GM10248 (cell line): ENCODE measurements at places on chromosomes 6 and 20.

GRCh38 chr6:169689287-169689686 lies 12.5 kb downstream of the WDR27 start:
- DNase-seq: no peak

DNA sequence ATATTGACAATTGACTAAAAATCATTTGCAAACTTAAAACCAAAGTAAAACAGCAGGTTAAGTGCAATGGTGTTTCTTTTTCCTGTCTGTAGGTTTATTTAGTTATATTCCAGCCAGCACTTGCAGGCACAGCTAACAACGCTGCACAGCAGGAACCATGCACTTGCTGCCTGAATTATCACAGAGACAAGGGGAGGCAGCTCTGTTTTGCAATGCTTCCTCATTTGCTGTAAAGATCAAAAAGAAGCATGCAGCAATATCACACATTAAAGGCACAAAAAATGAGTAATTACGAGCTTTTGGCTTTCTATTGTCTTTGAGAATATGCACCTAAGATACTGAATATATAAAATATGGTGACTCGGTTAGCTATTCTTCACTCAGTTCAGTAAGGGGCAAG lies 241.9 kb downstream of the EPHA7 start:
- DNase-seq: no peak

DNA sequence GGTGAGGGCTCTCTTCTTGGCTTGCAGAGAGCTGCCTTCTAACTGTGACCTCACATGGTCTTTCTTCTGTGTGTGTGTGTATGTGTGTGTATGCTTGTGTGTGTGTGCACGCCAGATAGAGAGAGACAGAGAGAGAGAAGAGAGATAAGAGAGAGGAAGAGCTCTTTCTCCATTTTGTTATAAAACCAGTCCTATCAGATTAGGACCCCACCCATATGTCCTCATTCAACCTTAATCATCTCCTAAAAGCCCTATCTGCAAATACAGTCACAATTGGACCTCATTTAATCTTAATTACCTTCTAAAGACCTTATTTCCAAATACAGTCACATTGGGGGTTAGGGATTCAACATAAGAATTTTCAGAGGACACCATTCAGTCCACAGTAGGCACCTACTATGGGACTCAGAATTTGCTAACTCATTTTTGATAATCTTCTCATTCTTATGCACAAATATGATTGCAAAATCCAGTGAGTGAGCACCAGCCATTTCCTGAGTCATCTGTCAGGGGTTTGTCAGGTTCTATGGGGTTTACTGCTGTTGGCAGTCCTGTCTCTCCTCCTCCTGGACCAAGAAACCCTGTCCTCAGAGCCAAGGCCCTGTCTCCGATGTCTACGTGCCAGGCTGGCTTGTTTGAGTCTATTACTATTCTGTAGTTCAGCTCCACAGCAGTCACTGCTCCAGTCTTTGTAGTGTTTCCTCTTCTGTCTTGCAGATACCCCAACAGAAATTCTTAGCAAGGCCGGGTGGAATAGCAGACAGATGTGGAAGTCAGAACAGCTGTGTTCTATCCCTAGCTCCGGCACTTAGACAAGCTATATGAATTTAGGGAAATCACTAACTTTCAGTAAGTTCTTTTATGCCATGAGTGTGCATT lies 59.0 kb upstream of the FAM184A start:
- no peak for DNase-seq

GRCh38 chr6:37897321-37897720 lies 77.8 kb downstream of the ZFAND3 start:
- no peak for DNase-seq

GRCh38 chr6:75149240-75149639 lies 56.6 kb downstream of the COL12A1 start:
- DNase-seq: no peak

DNA sequence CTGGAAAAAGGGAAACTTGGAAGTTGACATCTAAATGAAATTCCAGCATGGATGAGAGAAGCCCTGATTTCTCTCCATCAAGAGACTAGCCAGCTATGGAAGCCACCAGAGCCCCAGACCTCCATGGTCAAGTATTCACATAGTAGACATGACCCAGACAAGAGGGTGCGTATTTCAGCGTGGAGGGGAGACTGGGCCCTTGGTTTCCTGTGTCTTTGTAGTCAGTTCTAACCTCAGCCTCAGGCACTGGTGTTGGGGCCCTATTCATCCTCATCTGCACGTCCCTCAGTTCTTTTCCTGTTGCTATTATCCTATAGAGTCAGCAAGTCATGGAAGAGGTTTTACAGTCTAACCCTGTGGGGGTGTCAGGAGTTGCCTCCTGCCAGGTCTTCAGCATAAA lies 12.5 kb downstream of the GNL1 start:
- no peak for DNase-seq

GRCh38 chr20:13286052-13286451 lies 65.0 kb downstream of the ISM1 start:
- no peak for DNase-seq

DNA sequence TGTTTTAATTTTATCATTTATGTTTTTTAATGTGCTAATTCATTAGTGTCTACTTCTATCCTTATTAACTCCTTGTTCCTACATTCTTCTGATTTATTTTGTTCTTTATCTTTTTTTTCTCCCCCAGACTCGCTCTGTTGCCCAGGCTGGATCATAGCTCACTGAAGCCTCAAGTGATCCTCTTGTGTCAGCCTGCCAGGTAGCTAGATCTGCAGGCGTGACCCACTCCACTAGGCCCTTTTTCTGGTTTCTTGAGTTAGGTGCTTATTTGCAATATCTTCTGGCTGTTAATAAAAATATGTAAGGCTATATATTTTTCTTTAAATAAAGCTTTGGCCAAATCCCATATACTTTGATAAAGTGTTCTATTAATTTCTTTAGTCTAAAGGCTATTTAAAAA lies 2.8 kb downstream of the TAF11 start:
- no peak for DNase-seq

DNA sequence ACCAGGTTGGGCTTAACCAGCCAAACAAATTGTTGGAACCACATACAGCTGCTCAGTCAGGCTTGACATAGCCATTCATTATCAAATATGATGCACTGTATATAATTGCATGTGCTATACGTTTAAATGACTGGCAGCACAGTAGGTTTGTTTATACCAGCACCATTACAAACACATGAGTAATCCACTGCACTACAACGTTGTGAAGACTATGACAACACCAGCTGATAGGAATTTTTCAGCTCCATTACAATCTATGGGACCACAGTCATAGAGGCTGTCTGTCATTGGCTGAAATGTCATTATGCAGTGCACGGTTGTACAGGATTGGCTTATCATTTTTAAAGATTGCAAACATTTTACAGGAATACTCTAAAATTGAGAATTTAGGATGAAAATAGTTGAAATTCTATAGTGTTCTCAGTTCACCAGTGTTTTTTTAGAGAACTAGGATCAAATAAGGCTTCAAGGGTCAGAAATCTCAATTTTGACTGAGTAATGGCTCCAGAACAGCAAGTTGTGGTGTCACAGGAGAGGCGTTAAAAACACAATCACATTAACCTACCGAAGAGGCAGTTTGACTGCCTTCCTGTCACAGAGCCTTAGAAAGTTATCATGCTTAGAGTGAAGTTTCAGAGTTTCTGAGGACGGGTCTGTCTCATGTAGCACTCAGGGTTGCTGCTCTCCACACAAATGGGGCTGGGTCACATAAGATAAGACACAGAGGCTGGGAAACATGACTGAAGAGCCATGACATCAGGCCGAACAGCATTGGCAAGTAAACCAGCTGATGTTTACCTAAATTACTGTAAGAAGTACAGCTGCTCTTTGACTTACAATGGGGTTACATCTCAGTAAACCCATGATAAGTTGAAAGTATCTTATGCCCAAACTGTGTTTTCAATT lies 60.7 kb upstream of the SMLR1 start:
- no peak for DNase-seq

DNA sequence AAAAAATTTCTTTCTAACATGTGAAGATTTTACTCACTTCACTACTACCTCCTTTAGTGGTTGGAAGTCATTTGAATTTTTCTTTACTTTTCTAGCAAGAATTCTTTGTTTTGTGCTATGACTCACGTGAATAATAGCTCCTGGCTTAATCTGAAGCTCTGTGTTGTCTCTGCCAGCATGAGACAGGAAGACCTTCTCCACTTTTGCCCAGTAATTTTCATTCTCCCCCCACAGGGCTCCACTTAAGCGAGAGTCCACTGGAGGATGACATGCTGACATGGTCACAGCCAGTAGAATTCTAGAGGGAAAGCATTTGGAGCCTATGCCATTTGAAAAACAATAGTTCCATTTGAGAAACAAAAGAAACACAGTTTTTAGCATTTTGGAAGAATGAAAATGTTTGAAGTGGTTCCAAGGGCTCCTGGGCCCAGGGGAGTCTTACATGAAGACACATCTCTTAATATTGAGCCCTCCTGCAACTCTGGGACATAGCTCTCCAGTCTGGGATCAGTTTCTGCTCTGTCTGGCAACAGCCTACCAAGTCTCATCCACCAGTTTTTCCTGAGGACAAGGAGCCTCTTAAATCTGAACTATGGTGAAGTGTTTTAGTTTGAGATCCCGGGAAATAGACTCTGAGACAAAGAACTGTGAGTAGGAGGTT lies 231.4 kb downstream of the PAX1 start:
- no peak for DNase-seq

DNA sequence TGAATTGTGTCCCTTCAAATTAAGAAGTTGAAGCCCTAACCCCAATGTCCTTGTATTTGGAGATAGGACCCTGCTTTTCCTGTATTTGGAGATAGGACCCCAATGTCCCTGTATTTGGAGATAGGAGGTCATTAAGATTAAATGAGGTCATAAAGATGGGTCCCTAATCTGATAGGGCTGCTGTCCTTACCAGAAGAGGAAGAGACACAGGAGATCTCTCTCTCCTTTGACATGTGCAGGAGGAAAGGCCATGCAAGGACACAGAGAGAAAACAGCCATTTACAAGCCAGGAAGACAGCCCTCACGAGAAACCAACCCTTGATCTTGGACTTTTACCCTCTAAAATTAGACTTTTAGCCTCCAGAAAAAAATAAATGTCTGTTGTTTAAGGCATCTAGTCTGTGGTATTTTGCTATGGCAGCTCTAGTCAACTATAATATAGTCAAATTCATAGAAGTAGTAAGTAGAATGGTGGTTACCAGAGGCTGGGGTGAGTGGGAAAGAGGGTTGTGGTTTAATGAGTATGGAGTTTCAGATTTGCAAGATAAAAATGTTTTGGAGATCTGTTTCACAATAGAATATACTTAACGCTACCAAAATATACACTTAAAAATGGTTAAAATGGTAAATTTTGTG lies 59.3 kb downstream of the UBE3D start:
- DNase-seq: no peak

GRCh38 chr20:63737695-63737944 lies 1.2 kb downstream of the LIME1 start:
- DNase-seq: no peak

GRCh38 chr6:46367354-46368168 lies 123.7 kb downstream of the RCAN2 start:
- DNase-seq: no peak

- no peak for DNase-seq
Measured at GRCh38 chr20:39903806-39904465, 785.1 kb downstream of the MAFB start.

DNA sequence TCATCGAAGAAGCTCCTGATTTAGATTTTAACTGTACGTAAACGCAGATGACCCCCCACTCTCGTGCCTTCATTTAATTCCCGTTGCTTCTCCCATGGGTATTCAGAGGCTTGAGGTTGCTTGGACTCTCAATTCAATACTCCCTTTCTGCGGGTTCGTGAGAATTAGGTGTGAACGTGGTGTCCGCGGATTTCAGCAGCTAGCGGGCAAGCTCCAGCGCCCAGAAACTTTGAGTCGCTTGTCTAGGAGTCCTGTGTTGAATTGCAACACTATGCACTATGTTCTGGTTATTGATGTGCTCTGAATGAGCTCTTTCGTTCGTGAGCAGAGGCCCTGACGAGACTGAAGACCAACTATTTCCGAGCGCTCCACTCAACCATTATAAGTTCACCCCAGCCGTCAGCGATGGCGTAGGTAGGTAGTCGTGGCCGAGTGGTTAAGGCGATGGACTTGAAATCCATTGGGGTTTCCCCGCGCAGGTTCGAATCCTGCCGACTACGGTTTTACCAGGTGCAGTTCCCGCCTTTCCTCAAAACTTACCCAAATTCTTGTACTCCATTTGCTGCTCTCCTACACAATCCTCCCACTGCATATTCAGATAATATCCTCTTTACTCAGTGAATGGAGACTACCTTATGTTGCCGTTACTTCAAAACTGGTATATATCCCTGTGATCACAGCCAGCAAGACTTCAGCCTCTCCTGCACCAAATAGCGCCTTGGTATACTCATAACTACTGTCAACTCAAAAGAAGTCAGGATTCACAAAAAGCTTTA lies 72.6 kb upstream of the ZNF184 start:
- peak; percentile 58 for DNase-seq

- DNase-seq: no peak
Measured at GRCh38 chr6:13251242-13251641, 77.1 kb downstream of the TBC1D7 start.

- no peak for DNase-seq
Measured at GRCh38 chr6:63731930-63732329, 96.3 kb downstream of the PHF3 start.

DNA sequence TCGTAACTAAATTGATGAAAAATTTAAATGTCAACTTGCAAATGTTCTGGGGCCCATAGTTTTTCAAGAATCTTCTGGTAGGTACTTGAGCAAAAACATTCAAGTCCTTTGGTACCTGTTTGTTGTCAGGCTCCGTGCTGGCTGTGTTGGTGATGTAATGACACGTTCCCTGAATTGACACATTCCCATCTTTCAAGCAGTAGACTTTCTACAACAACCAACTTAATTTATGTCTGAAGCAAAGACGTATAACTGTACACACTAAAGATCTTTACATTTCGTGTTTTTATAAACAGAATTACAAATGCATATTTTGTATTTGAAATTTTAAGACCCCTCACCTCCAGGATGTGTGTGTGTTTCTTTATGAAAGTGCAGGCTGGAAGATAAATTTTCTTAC lies 49.5 kb downstream of the NCOA3 start:
- DNase-seq: no peak

DNA sequence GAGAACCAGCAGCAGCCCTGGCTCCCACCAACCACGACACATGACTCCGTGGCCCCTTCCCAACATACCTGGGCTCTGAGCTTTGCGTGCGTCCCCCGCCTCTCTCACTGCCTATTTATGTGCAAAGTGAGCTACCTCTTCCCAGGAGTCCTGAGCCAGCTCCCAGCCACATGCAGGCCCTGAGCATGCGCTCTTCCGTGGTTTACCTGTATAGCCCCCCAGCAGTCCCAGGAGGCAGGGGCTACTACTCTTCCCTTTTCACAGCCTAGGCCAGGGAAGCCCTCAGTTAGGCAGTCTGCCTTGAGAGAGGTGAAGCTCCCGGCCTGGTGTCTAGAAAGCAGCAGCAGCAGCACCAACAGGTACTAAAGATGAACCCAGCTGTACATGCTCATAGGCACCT lies 114.8 kb upstream of the CDYL start:
- DNase-seq: no peak

DNA sequence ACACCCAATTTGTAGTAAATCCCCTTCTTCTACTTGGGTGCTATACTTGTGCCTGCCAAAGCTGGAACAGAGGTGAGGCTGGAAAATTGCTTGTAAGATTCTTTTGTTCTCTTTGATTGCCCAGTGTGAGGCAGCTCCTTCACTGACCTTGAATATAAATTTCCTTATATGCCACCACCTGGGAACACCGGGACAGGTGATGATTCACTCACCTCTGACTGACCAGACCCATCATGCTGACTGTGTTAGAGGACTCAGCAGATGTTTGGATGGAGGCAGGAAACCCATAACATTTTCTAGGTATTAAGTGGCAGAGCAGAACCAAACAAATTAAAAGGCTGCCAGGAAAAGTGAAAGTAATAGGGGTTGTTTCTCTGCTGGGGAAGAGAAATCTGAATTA lies 120.9 kb downstream of the GRM1 start:
- DNase-seq: no peak
